ENCODE measurements at places on chromosomes 12 and 14.

DNA sequence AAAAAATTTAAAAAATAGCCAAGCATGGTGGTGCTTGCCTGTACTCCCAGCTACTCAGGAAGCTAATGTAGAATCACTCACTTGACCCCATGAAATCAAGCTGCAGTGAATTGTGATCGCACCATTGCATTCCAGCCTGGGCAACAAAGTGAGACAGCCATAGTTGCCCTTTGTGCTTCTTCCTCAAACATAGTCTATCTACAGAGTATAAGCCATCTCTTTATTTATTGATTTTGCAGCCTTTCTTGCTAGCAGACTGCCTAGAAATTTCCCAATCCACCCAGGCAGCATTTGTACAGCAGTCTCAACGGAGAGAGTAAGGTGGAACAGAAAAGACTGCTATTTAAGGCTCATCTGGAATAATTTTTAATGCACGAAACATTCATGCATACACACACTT lies 68.8 kb downstream of the IPO8 start:
- DNase-seq: no peak

DNA sequence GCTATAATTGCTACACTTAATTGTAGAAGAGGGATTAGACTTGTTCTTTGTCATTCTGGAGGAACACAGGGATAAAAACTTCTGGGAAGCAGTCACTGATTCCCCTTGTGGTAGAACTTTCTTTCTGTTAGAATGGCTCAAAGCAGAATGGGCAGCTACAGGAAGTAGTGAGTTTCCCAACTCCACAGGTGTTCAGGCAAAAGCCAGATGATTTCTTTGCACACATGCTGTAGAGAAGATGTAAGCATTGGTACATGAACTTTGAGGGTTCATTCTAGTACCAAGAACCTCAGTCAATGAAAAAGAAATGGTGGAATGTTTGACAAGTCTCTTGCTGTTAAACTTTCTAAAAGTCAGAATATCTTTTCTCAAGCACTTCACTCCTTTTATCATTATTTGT lies 4.3 kb downstream of the NDUFA9 start:
- DNase-seq: no peak

GRCh38 chr14:56419750-56420149 lies 159.8 kb upstream of the TMEM260 start:
- no peak for DNase-seq

- DNase-seq: no peak
Measured at GRCh38 chr14:51996148-51996746, 6.9 kb downstream of the RTRAF start.

DNA sequence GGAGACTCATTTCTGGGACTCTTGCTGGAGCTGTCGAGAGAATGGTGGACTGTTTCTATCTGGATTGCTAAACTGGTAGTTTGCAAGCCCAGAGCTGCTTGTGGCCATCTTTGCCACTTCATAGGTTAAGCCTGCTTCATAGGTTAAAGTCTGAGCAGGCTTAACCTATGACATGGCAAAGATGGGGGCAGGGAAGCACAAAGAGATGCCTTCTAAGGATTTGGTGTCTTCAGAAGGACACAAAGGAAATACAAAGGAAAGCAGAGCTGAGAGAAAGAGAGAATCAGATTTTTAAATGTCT lies 78.4 kb upstream of the MAX start:
- DNase-seq: no peak

DNA sequence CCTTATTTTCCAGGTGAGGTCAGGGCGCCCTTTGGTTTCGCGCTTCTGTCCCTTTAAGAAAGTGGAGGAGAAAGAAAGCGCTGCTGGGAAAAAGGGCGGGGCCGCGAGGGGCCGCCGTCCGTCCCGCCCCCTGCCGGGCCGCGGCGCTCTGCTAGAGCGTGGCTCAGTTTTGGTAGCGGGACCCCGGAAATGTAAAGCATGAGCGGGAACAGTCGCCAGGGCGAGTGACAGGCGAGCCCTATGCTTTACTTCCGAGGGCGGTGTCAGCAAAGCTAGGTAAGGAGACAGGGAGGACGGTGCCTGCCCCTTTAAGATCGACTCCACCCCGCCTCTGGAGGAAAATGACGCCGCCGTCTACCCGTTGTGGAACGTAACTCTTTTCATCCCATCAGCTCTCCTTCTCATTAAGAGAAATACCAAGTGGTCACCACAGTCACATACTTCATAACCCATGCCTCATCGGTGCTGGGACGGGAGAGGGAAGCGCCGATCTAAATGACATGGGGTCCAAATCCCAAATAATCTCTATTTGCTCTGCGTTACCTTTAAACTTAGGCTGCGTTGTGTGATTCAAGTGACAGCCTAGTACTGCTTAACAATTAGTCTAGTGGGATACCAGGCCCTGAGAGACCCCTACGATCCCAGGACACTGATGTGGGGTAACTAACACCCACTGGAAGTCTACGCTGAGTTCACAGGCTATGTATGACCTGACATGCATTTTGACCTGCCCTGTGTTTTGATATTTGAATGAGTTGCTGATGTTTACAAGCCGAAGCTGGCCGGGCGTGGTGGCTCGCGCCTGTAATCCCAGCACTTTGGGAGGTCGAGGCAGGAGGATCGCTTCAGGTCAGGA lies at the start of gene ETFBKMT:
TSS of gene ETFBKMT (plus strand) at position 602 of the 856 bp plus-strand sequence. CDS start 2,266 bp downstream, outside the sequence.
- DNase-seq: peak; percentile 46

- no peak for DNase-seq
Measured at GRCh38 chr14:62162998-62163589, 400.9 kb downstream of the SNAPC1 start.

DNA sequence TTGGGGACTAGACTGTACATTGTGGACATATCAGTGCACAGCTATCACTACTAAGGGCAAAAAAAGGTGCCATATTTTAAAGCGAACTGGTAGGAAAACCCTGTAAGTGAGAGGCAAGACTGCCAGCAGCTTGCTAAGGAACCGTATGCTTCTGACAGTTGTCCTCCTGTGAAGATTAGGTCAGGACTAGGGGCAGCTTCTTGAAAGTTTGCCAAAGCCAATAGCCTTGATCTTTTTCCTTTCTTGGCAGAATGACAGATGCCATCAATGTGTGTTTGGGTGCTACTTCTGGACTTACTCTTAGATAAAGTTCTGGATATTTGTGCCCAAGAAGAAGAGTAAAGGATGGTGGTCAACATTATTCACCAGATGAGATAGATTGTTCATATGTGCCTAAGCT lies 7.4 kb downstream of the DAAM1 start:
- DNase-seq: no peak

DNA sequence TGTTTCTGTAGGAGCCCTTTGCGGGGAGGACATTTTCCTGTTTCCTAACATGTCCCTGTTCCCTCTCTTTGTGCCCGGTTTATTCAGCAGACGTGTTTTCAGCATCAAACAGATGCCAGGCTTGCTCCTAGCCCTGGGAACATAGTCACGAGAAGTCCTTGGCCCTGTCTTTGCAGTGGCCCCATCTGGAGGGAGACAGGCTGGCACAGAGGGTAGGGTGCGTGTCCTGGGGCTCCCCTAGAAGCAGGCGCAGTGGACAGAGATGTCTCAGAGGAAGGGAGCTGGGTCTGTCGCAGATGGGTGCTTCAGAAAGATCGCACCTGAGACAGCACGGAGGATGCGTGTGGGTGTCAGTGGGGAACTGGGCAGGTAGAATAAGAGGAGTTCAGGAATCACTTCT lies 75.0 kb upstream of the DYNC1H1 start:
- DNase-seq: no peak

GRCh38 chr12:124665511-124665910 lies 98.1 kb upstream of the NCOR2 start:
- DNase-seq: no peak

- DNase-seq: no peak
Measured at GRCh38 chr12:72226510-72226909, 45.7 kb upstream of the TRHDE start.

DNA sequence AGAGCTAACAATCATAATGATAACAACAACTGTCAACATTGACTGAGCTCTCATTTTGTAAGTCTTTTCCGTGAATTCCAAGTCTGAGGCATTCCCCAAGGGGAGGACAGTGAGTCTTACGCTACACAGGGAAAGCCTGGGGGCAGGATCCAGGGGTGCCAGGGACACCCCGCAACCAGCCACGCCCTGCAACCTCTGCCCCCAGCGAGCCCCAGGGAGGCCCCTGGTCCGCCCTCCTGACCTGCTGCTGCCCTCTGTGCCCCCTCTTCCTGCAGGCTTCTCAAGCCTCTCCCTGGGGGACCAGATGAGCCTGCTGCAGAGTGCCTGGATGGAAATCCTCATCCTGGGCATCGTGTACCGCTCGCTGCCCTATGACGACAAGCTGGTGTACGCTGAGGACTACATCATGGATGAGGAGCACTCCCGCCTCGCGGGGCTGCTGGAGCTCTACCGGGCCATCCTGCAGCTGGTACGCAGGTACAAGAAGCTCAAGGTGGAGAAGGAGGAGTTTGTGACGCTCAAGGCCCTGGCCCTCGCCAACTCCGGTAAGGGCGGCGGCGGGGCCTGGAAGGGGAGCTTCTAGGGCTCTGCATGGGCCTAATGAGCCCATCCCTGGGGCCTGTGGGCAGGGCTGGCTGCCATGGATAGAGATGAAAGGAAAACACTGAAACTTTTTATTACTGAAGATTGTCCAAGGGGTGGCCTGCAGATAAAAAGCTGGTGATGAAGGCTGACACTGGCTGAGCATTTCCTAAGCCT lies 115.4 kb downstream of the ESRRB start:
- DNase-seq: no peak

DNA sequence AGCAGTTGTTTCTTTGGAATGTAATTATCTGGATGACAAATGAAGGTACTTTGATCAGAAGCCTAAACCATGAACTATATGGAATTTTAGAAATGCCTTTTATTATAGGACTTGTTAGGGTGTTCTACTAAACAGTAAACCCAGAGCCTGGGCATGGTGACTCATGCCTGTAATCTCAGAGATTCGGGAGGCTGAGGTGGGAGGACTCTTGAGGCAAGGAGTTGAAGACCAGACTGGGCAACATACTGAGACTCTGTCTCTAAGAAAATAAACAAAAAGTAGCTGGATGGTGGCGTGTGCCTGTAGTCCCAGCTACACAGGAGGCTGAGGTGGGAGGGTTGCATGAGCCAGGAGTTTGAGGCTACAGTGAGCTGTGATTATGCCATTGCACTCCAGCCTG lies 23.9 kb downstream of the PALS1 start:
- no peak for DNase-seq

DNA sequence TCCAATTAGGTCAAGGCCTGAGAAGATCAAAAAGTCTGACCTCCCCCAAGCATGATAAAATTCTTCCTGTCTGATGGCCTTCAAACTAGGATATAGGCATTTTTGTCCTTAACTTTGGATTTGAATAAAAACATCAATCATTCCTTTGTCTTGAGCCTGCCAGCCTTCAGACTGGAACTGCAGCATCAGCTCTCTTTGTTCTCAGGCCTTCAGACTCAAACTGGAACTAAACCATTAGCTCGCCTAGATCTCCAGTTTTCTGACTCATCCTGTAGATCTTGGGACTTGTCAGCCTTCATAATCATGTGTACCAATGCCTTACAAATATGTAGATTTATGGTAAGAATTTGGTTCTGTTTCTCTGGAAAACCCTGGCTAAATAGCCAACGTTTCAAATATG lies 721.7 kb downstream of the GALC start:
- DNase-seq: no peak

DNA sequence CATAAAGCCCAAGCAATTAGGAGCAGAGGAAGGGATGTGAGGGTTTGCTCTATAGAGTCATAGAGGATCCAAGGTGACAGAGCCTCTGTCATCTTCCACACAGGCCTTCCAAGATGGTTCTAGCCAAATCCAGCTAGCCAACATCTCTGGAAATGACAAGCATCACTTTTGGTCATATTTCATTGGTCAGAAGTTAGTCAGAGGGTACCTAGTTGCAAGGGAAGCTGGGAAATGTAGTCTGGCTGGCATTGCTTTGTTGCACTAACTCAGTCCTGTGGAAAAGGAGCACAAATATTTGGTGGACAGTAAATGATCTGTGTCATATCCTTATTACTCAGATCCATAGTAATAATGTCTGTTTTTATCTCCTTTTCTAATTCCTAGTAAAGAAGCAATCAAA lies 715.7 kb downstream of the NRXN3 start:
- DNase-seq: no peak

DNA sequence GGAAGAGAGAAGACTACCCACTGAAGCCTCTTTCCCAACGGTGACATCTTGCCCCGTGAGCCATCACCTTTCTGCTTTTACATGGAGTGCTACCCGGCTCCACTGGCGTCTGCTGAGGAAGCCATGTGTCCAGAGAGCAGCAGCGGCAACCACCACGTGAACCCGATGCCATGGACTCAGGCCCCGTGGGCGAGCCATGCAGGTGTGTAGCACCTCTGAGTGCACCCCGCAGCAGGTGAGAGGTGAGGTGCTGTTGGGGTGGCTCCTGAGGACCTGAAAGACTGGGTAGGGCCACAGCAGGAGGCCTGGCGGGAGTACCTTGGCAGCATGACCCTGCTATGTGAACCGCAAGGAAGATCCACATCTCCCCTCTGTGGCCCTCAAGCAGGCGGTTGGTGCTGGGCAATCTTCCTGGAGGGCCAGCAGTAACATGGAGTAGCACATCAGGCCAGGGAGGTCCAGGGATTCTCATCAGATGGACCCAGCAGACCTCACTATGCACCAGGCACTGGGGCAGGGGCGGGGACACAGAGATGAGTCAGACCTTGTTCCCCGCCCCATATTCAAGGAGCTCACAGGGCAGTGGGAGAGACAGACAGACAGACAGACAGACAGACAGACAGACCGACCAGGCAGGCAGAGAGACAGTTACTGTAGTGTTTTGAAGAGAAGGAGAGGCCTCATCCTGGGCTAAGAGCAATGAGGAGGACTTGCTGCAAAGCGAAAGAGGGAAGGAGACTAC lies 129.6 kb downstream of the PAPOLA start:
- no peak for DNase-seq

GRCh38 chr14:95485222-95485819 lies 31.1 kb downstream of the SYNE3 start:
- no peak for DNase-seq

DNA sequence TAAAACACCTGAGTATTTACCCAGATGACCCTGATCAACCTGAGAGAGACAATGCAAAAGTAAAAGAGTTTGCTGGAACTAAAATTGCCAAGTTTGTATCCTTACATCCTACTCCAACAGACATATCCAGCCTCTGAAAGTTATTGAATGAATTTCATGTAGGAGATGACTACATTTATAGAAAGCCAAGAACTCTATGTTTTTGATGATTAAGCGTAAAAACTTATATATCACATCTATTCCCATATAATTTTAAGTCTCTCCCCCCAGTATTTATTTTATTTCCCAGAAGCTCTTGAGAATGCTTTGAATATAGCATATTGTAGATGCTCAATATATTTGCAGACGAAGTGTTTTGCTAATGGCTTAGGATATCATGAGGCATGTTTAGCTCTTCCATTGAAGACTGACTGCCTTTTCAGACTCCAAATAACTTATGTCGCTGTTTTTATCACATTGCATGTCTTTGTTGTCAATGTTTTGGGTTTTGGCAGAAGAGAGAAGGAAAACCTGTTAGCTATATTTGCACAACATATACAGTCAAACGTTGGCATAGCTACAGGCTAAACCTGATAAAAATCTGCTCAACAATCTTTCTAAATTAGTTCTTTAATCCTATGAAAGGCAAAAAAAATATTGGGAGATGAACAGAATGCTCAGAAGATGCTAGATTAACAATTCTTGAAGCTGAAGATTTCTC lies 213.6 kb downstream of the DIO2 start:
- no peak for DNase-seq

Measured in NCI-H2081 treated with DMSO at 0.1 percent for 48 hours (cell line).